ENCODE measurements at places on chromosomes 2 and 18. TPM values are rescaled to one million over a fixed set of nuclear protein-coding genes. Genes with fewer than 3 reads are reported as not detected.
A peak's percentile ranks its signal among the peaks of the same experiment; 100 is the strongest.

GRCh38 chr2:165357758-165358157 is 111.7 kb upstream of the CSRNP3 start:
- no peak for DNase-seq

DNA sequence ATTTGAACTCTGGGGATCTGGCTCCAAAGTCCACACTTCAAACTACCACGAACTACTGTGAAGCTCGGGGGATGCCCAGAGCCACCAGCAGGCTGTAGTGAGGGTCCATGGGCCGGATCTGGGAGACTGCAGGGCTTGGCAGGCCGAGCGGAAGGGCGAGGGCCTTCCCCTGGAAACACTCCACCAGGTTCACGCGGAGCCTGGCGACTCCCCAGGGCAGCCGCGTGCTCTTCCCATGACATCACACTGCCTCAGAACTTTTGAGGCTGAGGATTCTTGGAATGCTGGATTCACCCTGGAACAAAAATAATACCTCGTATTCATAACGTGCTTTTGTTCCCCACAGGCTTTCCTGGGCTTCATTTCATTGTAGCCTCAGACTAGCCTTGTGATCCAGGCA is 201.0 kb downstream of the SMAD7 start:
- no peak for DNase-seq

DNA sequence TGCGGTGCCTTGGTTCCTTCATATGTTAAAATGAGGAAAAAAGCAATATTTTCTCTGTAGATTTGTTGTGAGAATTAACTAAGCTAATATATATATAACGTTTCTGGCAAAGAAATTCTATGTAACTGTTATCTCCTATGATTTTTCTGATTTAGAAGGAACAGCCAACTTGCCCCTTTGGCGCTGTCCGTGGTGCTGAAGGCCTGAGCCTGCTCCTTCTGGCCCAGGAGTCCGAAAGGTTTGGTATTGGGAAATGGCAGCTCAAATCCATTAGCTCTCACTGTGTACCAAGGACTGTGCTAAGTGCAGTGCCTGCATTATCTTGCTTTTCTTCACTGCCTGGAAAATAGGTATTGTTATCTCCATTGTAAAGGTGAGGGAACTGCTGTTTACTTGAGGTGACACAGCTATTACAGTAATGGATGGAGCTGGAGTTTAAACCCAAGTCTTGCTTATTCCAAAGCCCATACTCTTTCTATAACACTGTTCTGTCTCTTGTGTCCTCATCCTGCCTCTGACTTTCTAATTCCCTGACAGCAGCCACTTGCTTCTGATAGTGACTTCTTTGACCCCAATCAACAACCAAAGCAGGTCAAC is 52.2 kb downstream of the C1QL2 start:
- DNase-seq = no peak

- no peak for DNase-seq
Observed at GRCh38 chr2:98561902-98562695, 46.2 kb downstream of the COA5 start.

Gene DDX18
- 105 TPM for total RNA-seq

GRCh38 chr2:48026865-48027264 is 120.6 kb upstream of the FBXO11 start:
- DNase-seq = no peak

DNA sequence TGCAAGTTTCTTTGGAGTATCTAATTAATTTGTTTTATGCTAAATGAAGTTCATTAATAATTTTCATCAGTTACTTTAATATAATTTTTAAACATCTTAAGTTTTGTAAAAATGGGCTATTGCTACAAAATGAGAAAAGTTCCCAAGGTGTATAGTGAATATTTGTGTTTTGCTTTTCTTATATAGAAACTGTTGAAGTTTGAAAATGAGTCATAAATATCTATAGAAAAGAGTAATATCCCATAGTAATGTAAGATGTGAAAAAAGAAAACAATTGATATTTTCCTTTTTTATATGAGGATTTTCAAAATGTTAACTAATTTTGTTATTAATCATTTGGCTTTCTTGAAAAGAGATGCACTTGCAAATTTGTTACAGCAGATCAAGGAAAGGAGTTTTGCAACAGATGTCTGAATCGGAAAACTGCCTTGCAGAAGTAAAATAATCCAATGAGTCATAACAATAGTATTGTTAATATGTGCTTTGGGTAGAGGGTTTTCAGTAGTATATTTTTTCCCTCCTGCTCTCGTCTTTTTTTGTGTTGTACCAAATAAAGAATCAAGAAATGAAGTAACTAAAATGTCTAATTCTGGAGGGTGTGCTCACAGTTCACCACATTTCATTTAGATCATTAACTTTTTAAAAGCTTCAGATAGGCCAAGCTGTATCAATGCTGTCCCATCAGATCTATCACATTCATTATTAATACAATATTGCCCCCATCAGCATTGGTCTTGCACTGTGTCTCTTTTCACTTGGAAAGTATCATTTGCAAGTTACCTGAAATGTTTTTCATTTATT is 15.5 kb downstream of the DUSP19 start:
- no peak for DNase-seq

DNA sequence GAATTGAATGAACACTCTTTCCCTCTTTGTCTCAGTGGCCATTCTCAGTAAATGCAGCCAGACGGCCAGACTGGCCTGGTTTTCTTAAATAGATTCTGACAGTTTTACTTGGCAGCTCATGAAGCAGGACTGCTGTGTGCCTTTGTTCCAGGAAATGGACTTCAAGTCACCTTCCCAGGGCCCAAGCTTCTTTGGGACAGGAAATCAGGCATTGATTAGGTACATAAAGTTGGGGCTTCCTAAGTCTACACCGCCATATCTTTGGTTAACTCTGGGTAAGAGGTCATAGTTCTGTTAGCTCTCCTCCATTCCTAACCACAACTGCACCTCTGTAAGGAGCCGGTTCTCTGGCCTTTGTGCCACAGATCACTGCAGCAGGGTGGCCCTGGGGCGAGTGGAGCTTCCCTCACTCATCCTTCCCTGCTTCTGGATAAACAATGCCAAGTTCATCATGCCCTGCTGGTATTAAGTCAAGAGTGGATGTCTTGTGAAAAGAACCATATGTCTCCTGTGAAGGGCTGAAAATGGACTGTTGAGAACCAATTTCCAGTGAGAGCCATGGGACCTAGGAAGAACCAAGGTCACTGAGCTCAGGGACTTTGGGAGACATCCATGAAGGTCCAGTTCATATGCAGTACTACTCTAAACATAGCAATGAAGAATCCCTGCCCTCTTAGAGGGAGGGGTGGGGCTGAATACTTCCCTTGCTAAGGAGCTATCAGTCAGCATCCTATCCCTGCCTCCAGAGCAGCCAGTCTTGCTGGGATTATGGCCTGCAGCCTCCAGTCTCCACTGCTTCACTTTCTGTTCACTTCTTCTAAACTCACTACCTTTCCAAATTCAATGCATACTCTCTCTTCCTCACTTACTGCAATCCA is 122.6 kb upstream of the XPO1 start:
- DNase-seq = no peak

Gene TBR1
- total RNA-seq = not detected

- peak; percentile 15 for DNase-seq
Observed at GRCh38 chr2:71688530-71688929, 235.2 kb downstream of the DYSF start.

Gene NHEJ1
- total RNA-seq = 14.1 TPM

- DNase-seq = no peak
Observed at GRCh38 chr2:218063896-218064295, 5.2 kb upstream of the RUFY4 start.

- no peak for DNase-seq
Observed at GRCh38 chr2:160417745-160418397, 75.7 kb downstream of the RBMS1 start.

Gene NTSR2
- not detected for total RNA-seq

- no peak for DNase-seq
Observed at GRCh38 chr2:180705551-180705950, 274.9 kb upstream of the UBE2E3 start.

DNA sequence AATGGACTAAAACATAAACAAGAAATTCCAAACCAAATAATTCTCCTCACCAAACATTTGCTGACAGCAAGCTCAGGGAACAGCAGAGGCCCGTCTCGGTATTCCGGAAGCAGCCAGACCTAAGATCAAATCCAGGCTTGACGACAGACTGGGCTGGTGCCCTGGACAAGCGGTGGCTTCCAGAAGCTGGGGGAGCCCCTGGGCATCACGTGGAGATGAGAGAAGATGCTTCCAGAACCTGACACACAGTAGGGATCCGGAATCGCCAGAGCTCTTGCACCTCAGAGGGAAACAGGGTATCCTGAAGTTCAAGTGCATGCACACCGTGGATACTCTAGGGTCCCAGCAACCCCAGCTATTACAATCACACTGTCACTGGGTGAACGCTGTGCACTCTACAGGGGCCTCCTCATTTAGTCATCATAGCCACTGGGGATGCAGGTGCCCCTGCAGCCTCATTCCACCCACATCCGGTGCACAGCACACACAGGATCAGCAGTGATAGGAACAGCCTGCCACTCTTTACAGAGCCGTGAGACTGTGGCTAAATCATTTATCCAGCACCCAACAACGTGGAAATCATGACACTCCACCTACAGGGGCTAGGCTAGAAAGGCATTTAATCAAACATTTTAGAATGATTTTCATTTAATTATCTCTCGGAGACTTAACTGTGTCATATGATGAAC is 102.6 kb downstream of the HDAC4 start:
- peak; percentile 85 for DNase-seq

DNA sequence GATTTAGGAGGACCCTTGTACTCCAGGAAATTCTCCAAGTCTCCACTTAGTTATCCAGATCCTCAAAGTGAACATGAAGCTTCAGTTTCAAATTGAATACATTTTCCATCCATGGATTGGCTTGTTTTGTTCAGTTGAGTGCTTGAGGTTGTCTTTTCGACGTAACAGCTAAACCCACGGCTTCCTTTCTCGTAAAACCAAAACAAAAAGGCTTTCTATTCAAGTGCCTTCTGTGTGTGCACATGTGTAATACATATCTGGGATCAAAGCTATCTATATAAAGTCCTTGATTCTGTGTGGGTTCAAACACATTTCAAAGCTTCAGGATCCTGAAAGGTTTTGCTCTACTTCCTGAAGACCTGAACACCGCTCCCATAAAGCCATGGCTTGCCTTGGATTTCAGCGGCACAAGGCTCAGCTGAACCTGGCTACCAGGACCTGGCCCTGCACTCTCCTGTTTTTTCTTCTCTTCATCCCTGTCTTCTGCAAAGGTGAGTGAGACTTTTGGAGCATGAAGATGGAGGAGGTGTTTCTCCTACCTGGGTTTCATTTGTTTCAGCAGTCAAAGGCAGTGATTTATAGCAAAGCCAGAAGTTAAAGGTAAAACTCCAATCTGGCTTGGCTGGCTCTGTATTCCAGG is at the start of gene CTLA4:
CTLA4 (plus strand) TSS at position 211 of the 640 bp plus-strand sequence; CDS start at position 383, 172 bp downstream.
- peak; percentile 66 for DNase-seq

- no peak for DNase-seq
Observed at GRCh38 chr2:54801352-54801751, 77.9 kb downstream of the EML6 start.

Gene LIMS3
- 3.6 TPM for total RNA-seq

DNA sequence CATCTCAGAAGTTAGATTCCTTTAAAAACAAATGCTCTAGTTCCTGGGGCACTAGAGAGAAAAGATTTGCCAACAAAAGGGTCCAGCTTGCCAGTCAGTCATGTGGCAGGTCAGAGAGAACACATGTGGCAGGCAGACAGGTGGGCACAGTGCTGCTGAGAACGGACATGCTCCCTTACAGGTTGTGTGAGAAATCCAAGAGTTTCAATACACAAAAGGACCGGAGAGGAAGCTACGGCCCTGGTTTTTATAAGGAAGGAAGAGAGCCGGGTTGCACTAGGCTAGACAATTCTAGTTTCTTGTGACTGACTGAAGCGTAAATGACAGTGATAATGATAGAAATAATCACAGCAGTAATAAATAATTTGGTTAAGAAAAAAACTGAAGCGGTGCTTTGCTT is 18.3 kb downstream of the CDC42EP3 start:
- no peak for DNase-seq

Gene SEPTIN10
- 5.7 TPM for total RNA-seq

DNA sequence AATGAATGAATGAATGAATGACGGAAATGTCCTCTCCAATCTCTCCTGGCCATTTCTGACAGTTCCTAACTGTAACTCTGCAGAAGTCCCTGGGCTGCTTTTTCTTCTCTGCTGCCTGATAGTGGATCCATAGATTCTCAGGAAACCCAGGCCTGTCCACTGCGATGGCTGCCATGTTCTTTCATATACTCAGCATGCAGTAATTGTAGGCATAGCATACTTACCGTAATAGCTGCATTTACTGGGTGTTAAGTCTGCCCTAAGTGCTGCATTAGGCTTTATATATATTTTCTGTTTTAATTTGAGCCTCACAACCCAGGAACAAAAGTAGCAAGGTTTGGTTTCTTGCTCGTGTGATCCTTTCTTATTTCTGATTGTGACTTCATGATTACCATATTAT is 122.9 kb downstream of the DCC start:
- DNase-seq = no peak

DNA sequence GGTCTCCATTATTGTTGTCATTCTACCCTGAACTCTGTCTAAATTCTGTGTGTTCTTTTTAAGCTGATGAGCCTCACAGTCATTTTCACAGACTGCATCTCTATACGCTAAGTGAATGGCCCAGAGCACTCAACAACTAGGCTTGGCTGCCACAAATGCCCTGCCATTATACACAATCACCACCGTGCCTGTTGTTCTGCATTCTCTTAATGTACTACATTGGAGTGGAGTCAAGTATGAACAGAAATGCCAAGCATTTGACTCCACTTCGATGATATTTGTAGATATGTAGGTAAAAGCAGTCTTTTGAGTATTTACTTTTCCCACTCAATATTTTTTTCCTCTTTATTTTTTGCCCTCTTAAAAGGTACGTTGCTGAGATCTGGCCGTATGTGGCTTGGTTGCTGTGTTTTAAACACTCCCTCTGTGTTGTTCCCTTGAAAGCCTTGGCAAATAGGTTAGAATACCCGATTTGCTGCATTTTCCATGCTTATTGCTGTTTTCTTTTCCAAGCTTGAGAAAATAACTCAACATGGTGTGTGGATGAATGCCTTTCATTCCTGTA is 36.2 kb upstream of the TMEFF2 start:
- DNase-seq = no peak

DNA sequence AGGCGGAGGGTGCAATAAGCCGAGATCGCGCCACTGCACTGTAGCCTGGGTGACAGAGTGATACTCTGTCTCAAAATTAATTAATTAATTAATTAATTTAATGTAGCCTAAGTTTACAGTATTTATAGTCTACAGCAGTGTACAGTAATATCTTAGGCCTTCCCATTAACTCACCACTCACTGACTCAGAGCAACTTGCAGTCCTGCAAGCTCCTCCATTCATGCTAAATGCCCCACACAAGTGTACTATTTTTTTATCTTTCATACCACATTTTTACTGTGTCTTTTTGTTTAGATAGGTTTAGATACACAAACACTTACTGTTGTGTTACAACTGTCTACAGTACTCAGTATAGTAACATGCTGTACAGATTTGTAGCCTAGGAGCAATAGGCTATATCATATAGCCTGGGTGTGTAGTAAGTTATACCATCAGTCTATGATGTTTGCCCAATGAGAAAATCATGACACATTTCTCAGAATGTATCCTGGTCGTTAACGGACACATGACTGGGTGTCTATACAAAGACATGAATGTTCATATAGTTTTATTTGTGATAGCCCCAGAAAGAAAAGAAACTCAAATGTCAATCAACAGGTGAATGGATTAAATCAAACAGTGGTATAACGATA is 15.8 kb upstream of the RNU2-63P start:
- DNase-seq = no peak

Gene UGT1A10
- not detected for total RNA-seq

Data from CD4-positive, alpha-beta memory T cell (primary cell).